Stimulated activated CD4-positive, alpha-beta T cell treated with anti-CD3 and anti-CD28 coated beads, Interleukin-12 subunit alpha, Interleukin-12 subunit beta, amount 100 ng/mL, for 24 hours (primary cell): ENCODE measurements at places on chromosomes 7 and 10.

DNA sequence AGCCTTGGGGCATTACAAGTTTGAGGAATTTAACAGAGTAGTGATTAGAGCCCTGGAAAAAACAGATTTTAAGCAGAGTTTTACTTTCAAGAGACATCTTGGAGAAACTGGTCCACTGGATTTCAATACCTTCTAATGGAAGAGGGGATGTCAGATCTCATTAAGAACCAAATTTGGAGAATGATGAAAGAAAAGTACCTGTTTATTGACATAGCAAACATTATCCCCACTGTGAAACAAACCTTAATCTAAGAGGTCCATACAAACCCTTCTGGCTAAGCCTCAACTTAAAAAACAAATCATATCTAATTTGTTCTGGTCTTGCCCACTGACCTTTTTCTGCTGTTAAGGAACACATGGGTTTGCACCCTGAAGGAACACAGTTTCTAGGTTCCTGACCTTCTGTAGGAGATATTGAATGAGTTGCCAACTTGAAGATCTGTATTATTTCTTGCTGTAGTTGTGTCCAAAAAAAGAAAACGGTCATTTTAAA is 53.5 kb downstream of the LAMB1 start:
- no peak for DNase-seq

GRCh38 chr7:87452279-87452678 is 23.2 kb downstream of the ABCB4 start:
- DNase-seq: no peak

GRCh38 chr10:114801411-114801813 is 20.2 kb upstream of the FHIP2A start:
- DNase-seq: no peak

DNA sequence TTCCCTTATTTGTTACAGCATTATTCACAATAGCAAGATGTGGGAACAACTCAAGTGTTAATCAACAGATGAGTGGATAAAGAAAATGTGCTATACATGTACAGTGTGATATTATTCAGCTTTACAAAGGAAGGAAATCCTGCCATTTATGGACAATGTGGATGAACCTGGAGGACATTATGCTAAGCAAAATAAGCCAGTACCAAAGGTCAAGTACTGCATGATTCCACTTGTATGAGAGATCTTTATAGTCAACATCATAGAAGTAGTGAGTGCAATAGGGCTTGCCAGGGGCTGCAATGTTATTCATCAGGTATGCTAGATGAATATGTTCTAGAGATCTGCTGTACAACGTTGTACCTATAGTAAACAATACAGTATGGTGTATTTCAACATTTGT is 138.5 kb upstream of the AGR3 start:
- DNase-seq: no peak

DNA sequence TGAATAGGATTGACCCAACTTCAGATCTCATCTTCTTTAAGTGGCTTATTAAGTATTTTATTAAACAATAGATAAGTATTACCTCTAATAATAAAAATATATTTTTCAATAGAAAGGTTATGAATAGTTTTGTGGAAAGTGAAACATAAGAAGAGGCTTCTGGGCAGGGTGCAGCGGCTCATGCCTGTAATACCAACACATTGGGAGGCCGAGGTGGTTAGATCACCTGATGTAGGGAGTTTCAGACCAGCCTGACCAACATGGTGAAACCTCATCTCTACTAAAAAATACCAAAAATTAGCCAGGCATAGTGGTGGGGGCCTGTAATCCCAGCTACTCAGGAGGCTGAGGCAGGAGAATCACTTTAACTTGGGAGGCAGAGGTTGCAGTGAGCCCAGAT is 26.5 kb downstream of the GPR85 start:
- no peak for DNase-seq

DNA sequence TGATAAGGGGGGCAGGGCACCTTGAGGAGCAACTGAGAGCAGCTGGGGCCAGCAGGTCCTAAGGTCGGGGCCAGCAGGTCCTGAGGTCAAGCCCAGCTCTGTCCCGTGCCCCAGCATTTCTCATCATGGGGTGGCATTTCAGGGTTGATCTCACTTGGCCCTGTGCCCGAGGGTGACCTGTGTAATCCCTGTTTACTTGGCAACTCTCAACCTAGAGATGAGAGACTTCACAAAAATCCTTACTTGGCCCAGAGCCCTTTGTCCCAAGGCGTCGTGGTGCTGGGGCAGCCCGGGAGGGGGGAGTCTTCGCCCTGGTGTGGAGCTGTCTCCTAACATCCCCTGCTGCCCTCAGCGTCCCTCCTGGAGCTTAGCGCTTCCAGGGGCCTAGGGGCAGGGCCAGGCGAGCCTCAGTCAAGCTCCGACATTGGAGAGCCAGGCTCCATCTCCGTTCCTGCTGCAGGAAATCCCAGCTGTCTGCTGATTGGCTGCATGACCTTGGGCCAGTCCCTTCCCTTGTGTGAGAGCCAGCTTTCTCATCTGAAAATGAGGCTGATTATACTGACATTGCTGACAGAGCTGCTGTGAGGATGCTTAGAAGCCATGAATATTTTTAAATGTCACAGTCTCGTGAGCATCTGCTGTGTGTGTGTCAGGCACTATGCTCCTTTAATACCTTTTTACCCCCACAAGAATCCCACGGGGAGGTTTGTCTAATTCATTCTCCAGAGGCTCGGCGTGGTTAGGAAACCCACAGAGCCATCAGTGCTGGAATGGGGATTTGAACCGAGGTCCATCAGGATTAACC is 94.3 kb downstream of the ZMIZ1 start:
- no peak for DNase-seq

DNA sequence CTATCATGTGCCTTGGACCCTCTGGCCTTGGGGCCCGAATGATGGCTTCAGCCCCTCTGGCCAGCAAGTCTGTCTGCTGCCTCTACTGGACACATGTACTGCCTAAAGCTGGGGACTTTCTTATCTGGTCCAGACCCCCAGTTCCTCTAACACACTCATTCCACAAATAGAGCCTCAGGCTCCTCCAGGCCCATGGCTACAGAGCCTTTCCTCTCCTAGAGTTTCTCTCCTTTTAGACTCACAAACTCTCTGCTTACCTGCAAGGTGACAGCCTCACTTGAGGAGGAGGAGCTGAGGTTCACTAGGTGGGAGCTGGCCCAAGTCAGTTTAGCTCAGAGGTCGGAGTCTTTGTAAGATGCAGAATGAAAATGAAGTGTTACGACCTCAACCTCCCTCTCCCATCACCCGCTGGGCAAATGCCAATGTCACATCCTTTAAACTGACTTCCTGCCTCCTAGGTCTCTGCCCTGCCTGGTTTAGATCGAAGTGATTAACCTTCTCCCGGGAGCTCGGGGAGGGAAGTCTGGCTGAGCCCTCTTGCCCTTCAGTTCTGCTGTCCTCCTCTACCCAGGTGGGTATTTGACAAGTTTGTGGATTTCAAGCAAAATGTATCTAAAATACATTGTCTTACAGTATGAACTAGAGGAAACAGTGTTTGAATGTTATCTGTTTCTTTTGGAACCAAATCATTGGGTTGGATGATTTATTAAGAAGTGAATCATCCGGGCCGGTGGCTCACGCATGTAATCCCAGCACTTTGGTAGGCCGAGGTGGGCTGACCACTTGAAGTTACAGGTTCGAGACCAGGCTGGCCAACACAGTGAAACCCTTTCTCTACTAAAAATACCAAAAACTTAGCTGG is 71.9 kb upstream of the TNS3 start:
- DNase-seq: no peak

DNA sequence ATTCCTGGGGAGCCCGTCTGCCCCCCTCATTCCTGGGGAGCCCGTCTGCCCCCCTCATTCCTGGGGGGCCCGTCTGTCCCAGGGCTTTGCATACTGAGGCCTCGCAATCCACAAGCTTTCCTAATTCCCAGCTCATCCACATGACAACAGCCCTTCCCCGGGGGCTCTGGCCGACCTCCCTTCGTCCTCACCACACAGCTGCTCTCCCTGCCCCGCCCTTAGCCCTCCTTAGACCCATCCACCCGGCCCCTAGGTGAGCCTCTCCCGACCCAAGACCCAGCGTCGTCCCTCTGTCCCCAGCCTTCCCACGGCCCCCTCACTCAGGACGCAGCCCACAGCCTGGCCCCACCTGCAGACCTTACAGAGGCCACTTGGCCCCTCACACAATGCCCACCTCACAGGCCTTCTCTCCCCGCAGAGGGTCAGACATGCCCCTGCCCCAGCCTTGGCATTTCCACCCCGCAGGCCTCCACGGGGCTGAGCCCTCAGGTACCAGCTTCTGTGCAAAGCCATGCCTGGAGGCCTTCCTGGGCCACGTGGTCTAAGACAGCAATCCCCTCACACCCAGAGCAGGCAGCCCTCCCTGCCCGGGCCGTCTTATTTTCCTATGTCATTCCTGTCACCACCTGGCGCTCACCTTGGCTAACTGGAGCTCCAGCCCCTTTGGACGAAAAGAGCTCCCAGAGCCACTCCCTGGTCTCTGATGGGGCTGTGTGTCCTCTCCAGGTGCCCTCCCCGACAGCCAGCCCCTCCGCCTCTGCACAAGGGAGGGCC is 3.5 kb upstream of the FAM20C start:
- no peak for DNase-seq

DNA sequence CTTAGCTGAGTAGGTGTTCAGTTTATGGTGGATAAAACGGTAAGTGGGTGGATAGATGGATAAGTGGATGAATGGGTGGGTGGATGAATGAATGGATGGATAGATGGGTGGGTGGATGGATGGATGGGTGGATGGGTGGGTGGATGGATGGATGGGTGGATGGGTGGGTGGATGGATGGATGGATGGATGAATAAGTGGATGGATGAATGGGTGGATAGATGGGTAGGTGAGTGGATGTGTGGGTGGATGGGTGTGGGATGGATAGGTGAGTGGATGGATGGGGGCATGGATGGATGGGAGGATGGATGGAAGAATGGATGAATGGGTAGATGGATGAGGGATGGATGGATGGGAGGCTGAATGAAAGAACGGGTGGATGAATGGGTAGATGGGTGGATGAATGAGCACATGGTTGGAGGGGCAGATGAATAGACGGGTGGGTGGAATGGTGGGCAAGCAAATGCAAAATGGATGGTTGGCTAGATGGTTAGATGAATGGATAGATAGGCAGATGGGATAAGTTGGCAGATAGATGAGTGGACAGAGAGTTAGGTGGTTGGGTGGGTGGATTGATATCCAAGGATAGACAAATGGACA is 25.7 kb downstream of the ELN start:
- DNase-seq: no peak

DNA sequence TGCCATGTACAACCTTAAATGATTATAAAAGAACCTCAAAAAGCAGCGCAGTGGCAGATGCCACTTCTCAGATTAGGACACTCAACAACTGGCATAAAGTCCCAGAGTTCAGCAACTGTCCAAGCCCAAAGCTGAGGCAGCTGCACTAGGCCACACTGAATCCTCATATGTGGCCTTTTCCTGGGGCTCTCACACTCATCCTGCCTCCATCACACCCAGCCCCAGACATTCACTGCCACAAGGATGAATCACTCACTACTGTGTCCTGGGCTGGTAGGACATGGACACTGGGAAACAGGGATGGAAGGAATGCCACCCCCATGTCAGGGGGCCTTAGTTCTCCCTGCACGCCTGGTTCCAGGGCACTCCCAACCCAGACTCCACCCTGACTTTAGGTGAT is 547.7 kb downstream of the TNS3 start:
- DNase-seq: no peak

DNA sequence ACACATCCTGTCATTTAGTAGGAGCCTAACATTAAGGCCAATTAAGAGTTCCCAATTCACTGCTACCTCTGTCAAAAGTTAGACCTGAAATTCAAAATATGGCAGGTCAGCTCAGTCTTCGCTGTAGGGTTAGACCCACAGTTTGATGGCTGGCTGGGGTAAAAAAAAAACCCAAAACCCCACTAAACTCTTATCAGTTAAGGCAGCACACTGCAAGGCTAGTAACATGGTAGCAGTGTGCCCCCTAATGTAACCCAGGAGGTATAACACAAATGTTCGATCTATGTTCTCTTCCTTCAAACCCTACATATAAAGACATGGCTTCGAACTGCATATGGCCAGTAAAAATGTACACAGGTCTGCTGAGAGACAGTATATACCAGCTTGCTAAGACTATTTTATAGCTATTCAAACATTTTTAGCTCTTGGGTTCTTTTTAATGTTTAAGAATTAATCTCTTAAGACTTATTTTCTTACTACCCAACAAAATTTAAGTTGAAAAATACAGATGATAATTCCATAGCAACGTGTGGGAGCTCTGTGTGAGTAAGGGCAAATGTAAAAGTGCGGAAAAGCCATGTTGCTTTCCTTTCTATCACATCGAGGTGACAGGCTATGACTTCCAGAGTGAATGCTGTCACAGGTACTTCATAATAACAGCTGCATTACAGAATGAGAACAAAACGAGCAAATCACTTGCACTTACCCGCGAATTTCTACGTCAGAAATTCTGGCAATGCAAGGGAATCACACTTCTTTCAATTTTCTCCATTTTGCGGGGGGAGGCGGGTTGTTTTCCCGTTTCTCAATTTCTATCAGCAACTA is 168.4 kb upstream of the IMMP2L start:
- no peak for DNase-seq

GRCh38 chr10:10587744-10588393 is 429.8 kb upstream of the CELF2 start:
- DNase-seq: no peak

DNA sequence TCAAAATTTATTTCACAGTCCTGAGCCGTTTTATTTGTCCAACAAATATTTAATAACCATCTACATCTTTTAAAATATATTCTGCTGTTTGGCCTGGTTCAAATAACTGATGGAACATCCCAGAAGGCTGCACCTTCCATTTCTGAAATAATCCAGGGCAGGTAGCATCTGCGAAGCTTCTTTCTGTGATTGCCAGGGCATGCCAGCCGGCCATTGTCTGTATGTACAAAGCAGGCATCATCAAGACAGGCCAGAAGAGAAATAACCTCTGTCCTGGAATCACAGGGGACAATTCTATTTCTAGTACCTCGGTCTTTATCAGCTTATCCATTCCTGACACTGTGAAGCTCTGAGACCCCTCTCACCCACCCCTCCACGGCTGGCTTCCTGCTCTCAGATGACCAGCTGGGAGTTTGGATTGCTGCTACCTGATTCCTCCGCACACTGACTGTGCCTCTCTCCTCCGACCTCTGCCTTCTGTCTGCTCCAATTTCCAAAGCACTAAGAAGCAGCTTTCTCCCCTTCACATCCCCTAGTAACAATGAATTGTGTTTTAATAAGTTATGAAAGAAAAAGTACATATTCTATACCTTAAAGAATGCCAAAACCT is 8.0 kb downstream of the DGKI start:
- no peak for DNase-seq

DNA sequence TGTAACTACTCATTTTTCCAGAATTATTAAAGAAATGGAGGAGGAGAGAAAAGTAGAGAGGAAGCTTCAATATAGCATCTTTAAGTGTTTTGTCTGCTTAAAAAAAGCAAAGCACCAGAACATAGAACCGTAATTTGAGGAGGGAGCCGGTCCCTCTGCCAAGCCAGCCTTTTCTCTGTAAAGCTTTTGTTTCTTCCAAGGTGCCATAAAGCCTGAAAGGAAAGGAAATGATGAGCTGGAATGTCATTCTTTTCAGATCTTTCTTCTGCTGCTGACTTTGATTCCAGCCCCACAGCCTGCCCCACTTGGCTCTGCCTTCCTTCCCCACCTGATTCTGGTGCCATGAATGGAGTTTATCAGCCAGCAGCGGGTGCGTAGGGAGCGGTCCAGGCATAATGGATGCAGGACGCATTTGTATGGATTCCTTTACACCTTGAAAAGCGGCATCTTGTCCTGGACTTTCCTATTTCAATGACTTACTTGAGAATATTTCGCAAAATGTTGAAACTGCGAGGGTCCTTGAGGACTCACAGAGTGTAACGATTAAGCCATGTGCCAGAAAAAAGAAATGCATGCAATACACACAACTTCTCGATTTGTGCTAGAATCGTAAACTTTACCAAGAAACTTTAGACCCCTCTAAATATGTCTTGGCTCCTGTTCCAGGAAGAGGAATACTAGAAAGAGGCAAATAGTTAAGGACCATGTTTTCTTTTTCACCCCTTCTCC is 569.5 kb upstream of the MGMT start:
- no peak for DNase-seq
